ENCODE measurements at places on chromosomes 2 and 18.
A peak's percentile ranks its signal among the peaks of the same experiment; 100 is the strongest.

- no peak for DNase-seq
Observed at GRCh38 chr2:238978497-238978896, 130.6 kb downstream of the TWIST2 start.

DNA sequence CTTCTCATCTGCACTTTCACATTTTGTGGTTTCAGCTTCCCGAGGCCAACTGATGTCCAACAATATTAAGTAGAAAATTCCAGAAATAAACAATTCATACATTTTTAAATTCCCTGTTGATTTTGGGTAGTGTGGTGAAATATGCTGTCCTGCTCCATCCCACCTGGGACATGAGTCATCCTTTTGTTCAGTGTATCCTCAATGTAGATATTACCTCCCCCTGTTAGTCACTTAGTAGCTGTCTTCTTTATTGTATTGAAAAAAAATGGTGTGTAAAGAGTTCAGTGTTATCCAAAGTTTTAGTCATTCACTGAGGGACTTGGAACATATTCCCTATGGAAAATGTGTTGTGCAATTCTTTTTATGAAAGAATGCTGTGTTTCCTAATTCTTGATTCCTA is 348.1 kb downstream of the SOCS6 start:
- peak; percentile 36 for DNase-seq

GRCh38 chr2:106959975-106960682 is 74.2 kb upstream of the ST6GAL2 start:
- DNase-seq = peak; percentile 81

GRCh38 chr18:51610481-51610880 is 413.0 kb upstream of the MEX3C start:
- DNase-seq = no peak

DNA sequence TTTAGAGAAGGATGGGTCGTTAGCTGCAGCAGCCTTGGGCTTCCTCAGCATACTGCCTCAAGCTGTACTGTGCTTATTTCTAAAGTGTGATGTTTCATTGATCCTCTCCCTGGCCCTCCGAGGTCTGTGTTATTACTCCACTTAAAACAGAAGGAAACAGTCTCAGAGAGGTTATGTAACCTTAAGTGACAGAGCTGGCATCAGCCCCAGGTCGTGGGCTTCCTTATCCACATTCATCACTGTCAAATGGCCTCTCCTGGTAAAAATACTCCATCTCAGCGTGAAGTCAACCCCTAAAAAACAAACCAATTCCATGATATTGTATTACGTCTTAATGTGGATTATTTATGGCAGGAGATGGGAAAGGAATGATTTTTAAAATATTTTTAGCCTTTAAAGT is 153.3 kb upstream of the NOSTRIN start:
- no peak for DNase-seq

DNA sequence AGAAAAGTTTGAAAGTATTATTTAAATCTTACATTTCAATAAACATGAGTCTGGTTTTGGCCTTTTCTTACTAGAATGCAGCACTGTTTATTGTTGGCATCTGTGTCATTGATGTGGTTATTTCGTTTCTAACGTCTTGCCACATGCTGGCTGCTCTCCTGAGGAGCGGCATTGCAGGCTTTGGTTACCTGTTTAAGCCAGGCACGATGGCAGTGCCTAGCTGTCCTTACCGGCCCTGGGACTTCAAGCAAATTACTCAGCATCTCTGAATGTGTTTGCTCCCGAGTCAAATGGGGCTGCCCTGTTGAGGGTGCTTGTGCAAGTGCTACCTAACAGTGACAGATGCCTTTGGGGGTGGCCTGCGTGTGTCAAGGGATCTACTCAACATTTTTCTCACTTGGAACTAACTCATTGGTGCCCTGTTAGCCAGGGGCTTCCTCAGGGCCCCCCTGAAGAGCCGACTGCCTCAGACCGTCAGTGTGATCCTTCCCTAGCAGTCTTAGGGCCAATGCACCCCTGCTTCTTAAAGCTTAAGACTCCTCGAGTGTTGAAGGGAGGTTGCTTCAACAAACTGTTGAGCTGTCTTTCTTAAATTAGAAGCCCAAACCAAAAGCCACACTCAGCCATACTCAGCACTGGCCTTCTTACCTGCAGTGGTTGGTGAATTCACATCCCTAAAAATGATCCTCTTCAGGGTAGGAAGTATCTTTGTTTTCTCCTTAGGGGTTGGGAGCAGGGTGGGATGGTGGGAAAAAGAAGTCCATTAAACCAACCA is 151.5 kb downstream of the NCK2 start:
- no peak for DNase-seq

- no peak for DNase-seq
Observed at GRCh38 chr2:174053355-174054151, 88.4 kb upstream of the SP3 start.

GRCh38 chr18:74040459-74041332 is 106.9 kb downstream of the FBXO15 start:
- DNase-seq = no peak

DNA sequence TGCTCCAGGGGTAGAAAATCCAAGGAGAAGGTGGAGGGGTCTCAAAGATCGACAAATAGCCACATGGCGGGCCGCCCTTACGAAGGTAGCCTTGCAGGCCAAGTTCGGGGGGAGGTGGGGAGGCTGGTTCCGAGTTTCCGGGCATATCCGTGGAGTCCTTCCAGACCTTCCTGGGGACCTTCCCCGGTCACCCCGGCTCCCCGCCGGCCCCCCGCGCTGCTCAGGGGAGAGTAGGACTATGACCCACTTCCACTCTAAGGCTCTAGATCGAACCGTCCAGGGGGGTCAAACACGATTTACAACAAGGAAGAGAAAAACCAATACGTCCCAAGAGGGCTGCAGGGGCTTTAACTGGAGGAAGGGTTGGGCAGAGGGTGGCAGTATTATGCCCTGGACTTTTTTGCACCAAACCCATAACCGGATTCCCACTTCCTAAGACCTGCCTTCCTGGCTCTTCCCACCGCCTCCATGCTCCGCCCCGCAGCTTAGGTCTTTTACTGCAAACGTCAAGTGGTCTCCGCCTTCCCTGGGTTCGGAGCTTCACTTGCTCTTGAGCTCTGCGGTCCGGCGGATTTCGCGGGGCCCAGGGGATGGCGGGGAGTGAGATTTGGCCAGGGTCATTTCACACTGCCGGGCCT is 779 bp upstream of the LYPD6 start:
- peak; percentile 59 for DNase-seq

DNA sequence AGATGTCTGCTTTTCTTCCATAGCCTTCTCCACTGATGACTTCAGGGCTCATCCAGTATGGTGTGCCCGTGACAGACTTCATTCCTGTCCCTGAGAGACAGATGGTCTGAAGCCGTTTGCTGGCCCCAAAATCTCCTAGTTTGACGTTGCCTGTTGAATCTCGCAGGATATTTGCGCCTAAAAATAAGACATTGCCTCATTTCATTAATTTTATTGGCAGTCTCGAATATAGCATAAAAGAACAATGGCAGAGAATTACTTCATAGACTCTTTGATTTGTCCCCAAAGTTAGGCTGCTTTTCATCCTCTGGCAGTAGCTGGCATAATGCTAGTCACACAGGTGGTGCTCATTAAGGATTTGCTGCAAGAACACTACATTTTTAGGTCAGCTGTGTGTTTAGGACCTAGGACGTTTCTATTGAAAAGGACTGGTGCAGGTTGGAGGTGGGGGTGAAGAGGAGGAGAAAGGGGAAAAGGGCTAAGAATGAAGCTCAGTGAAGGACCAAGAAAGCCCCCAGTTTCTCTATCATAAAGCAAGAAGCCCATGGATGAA is 14.7 kb upstream of the ERCC3 start:
- DNase-seq = no peak

DNA sequence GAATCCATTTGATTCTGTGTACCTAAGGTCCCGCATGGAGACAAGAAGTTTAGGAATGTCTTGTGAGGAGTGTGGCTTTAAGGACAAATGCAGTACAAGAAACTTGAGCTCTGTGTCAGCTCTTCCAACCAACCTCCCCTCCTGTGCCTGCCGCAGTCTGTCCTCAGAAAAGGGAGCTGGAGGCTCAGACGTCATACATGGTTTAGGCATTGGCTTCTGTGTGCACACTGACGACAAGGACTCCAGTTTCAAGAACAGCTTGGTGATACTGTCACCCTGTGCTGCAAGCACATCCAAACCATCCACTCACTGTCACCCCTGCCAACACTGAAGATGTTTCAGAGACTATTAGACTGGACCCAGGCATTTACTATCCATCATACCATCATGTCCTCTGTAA is 470.4 kb downstream of the IRS1 start:
- no peak for DNase-seq

- no peak for DNase-seq
Observed at GRCh38 chr2:219116776-219117646, 43.6 kb downstream of the NHEJ1 start.

GRCh38 chr18:48023334-48024008 is 93.0 kb upstream of the SMAD2 start:
- DNase-seq = peak; percentile 82

DNA sequence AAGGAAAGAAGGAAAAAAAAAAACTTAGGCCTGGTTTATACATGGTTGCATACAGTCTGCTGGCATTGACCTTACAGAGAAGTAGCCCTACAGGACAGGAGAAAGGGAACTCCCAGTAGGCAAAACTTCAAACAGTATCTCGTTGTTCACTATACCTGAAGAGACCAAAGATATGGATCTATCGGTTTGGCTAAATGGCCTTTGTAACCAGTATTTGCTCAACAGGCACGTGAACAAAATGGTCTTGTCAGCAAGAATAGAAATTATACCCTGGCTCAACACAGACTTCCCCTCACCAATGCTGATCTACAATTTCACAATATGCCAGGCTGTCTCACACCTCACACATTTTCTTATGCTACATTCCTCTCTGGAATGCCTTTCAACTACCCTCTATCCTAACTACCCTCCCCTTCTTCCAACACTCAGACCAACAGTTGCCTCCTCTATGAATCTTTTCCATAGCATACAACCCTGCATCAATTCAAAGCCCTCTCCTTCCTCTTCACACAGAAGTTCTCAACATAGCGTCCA is 13.7 kb downstream of the HYCC2 start:
- no peak for DNase-seq

GRCh38 chr2:178550352-178550751 is 70.1 kb downstream of the PLEKHA3 start:
- no peak for DNase-seq

GRCh38 chr2:124286089-124286783 is 261.1 kb downstream of the CNTNAP5 start:
- DNase-seq = peak; percentile 23

GRCh38 chr18:54878159-54878622 is 49.9 kb downstream of the RAB27B start:
- peak; percentile 24 for DNase-seq

DNA sequence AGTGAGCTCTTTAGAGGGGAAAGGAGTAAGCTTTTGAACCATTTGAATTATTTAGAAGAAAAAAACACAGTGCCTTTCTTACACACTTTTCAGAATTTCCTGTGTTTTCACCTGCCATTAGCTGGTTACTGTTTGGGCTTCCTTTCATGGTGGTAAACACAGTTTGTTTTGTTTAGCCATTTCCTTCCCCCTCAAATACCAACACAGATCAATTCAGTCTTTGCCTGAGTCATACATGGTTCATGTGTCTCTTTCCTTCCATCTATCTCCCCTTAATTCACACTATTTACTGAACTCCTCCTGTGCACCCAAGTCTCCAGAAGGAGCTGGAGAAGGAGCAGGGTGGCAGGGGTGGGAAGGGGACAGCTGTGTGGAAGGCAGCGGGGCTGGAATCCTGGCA is 45.0 kb downstream of the TCF7L1 start:
- no peak for DNase-seq

DNA sequence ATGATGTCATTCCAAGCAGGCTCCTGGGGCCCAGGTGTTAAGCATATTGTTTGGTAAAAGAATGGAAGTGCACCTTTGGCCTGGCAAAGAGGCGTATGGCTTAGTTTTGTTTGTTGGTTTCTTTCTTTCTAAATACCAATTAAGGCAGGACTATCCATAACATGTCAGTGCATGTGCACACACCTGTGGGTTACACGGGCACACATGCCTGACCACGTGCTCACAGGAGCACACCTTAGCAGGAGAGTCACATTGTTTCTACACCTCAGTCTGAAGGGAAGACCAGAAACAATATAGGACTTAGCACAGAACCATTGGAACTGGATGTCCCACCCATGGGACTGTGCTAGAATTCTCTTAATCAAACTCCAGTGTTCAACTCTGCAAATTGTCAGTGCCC is 127.8 kb downstream of the FBXO15 start:
- DNase-seq = no peak

DNA sequence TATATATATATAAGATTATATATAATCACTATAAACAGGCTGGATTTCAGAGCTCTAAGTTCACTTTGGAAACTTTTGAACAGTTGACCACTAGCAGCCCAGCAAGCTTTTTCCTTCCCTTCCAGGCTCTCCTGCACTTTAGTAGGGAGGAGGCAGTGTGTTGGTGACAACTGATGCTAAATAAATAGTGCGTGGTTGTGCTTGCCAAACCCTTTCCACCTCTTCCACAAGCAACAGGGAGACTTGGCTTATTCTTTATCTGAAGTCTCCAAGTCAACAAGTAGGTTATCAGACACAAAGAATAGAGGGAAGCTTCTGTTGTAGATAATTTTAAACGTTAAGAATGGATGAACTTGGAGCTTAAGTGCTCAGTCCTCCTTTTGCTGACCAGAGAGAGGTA is 408.2 kb upstream of the HNRNPA3 start:
- no peak for DNase-seq

GRCh38 chr2:63817382-63817781 is 24.3 kb upstream of the UGP2 start:
- no peak for DNase-seq

DNA sequence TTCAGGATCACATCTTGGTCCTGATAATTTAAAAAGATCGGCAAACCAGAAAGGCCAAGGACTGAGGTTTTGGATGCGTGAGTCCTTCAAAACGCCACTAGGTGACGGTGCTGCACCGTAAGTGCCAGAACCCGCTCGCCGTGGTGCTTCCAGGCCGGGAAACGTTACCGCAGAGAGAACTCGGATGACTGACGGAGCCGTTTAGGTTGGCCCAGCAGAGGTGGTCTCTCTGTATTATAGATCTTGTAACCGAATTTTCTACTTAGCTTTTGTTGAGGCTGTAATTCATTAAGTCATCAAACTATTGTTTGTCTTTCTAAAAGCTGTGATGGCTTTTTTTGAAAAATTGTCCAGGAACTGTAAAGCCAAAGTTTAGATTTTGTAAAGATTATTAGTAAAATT is 39.8 kb upstream of the ADCYAP1 start:
- peak; percentile 69 for DNase-seq

GRCh38 chr2:31258351-31258750 is 24.4 kb downstream of the EHD3 start:
- DNase-seq = no peak

GRCh38 chr2:96769814-96770213 is 9.1 kb downstream of the CNNM4 start:
- DNase-seq = no peak

Measured in fibroblast of skin of abdomen (primary cell).